ENCODE measurements at places on chromosomes 5 and 9.

GRCh38 chr5:171747061-171747859, 38.4 kb upstream of the SMIM23 start:
- no peak for DNase-seq

GRCh38 chr9:112439825-112440224, 46.8 kb upstream of the KIAA1958 start:
- no peak for DNase-seq

DNA sequence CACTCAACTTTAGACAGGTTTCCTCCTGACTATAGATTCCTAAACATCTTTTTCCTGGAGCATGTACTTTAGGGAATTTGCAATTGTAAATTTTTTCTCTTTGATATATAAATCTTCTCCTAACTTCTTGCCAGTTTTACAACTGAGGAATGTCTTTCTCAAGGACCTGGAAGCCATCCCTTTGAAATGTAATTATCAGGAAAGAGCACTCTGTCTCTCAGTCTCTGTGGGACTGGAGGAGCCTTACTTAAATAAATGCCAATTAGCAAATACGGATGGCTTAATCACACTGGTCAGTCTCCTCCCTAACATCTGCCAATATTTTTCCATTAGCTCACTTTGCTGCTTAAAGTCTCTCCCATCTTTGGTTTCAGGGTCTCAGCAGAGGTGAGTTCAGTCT, 344.3 kb upstream of the ARRDC3 start:
- no peak for DNase-seq

- no peak for DNase-seq
Observed at GRCh38 chr9:89896806-89897340, 292.1 kb downstream of the GADD45G start.

- no peak for DNase-seq
Observed at GRCh38 chr5:173311818-173312585, 16.2 kb downstream of the STC2 start.

- DNase-seq = no peak
Observed at GRCh38 chr9:104836767-104837166, 72.8 kb downstream of the NIPSNAP3B start.

DNA sequence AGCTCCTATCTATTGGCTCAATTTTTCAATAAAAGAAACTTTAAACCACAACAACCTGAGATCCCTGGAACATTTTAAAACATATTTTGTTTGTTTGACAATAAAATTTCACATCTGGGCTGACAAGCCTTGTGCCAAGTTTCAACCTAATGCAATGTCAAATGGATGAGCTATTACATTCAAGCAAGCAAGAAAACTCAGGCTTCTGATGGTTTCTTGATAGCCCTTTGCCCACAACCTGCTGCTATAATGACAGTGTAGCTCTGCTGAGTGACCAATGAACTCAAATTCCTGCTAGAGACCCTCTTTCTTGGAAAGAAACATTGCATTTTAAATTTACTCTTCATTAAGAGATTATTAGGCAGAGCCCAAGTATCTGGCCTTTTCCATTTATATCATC, 472.9 kb downstream of the ARHGEF28 start:
- no peak for DNase-seq

Data from activated CD4-positive, alpha-beta T cell treated with anti-CD3 and anti-CD28 coated beads, Interleukin-2, amount 50 U/mL, for 16 hours (primary cell).